Posterior cingulate gyrus (tissue), 11 donors: ENCODE measurements at places on chromosomes 13 and 19.

GRCh38 chr13:98664047-98664446 lies 87.1 kb upstream of the STK24 start:
- DNase-seq, result no peak

GRCh38 chr13:28035146-28035782 lies 46.8 kb upstream of the URAD start:
- no peak for DNase-seq

- peak; percentile 85 for DNase-seq
Observed at GRCh38 chr13:51801631-51802099, 2.3 kb downstream of the DHRS12 start.

- no peak for DNase-seq
Observed at GRCh38 chr19:48596679-48597465, 9.7 kb upstream of the SPACA4 start.

GRCh38 chr13:113186061-113186900 lies 22.2 kb downstream of the PCID2 start:
- DNase-seq, result no peak

DNA sequence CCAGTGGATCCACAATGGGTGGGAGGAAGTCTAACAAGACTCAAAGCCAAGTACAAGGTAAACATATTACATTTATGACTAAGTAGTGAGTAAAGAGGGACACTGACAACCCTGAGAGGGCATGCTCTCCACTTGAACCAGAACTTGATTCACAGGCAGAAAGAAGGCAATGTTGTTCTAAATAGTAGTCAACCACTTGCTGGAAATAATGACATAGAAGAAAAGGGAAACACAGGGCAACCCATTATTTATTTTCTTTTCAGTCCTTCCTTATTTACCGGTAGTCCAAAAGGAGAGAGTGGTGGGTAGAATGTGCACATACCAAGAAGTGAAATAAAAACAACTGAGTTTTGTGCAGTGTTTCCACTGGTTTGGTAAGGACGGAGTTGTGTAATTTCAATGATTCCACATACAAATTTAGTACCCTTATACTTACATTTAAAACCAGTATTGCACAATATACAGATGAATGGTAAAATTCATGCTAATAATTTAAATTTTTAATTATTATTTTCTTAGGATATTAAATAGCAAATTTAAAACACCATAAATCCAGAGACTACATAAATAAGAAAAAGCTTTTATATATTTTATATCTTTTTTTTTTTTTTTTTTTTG lies 65.9 kb downstream of the ENOX1 start:
- no peak for DNase-seq

DNA sequence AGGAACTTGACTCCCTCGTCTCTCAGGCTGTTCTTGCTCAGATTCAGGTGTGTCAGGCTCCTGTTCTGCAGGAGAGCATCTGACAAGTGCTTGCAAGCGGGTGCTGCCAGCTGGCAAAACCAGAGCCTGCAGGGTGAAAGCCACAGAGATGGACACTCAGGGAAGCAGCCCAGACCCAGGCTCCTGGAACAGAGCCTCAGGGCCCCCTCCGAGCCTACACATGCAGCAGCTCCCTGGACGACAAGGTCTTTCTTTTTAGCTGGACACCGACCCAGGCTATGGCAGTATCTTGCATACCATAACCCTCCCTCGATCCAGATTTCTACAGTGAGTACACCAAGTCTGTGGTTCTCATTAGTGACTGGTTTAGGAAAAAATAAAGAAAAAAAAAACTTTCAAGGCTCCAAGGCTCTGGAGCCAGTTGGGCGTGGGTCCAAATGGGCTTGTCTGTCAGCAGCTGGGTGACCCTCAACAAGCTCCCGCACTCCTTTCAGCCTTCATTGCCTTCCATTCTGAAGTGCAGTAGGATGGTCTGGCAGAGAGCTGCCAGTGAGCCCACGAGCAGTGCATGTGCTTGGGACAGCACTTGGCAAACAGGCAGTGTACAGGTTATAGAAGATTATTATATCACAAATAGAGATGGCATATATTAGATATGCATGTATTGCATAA lies 29.9 kb downstream of the NLRP13 start:
- no peak for DNase-seq
